ENCODE measurements at places on chromosomes 7 and 10. TPM values are rescaled to one million over a fixed set of nuclear protein-coding genes. Genes with fewer than 3 reads are reported as not detected.

- no peak for DNase-seq
Observed at GRCh38 chr10:117780411-117780810, 237.9 kb downstream of the EMX2 start.

DNA sequence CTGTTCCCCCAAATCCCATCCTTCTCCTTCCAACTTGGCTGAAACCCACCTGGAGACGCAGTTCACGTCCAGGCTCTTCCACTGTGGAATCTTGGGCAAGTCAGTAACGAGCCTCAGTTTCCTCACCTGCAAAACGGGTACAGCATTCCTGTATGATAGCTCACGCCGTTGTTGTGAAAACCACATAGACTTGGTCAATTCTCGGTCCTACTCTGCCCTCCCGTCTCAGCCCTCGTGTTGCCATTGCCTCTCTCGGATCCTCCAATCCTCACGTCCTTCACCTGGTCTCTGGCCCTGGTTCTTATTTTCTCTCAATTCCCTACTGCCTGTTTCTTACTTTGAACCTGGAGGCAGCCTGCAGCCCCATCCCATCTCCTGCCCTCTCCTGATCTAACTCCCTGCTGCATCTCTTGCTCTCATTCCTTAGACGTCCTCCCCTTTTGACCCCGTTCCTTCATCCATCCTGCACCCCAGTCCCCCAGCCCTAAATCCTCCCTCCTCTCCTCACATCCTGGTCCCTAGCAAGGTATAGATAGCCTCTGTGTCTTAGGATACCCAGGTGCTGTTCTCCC, 2.0 kb upstream of the MUC12 start:
- DNase-seq: no peak

GRCh38 chr10:28781296-28781695, 104.0 kb downstream of the BAMBI start:
- DNase-seq: no peak

- DNase-seq: no peak
Observed at GRCh38 chr7:84069033-84069432, 125.6 kb downstream of the SEMA3A start.

DNA sequence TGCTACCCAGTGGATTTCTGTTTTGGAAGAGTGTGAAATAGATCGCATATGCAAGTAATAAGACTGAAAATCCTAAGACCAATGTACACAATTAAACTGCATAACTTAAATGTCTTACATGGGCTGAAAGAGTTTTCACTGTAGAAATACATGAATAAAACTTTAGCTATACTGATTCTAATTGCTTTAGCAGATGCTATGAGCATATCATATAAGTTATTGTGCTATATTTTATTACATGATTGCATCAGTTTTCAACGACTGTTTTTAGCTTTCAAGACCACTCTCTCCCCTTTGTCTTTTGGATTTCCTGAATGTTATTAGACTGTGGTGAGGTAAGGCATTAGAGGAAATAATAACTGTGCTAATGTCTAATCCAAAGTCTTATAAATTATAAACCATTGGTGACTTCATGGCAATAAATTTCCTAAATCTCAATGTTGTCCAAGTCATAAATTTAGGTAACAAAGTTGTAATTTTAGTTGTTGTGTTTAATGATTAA, 124.5 kb downstream of the SEMA3A start:
- DNase-seq: no peak

DNA sequence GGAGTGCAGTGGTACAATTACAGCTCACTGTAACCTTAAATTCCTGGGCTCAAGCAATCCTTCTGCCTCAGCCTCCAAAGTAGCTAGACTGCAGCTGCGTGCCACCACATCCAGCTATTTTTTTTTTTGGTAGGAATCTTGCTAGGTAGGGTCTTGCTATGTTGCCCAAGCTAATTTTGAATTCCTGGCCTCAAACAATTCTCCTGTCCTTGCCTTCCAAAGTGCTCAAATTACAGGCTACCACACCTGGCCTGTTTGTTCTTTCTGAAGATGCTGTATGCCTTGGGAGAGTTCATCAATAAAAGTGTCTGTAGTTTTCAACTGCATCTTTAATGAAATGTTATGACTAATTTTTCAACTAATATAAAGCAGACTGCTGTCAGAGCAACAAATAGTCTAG, 452 bp downstream of the SAMD9 start:
- no peak for DNase-seq

The CNPY1 gene
- not detected for polyA plus RNA-seq

The ZNRF2 gene
- polyA plus RNA-seq: 4.3 TPM
